Lung (tissue), 17 donors: ENCODE measurements at places on chromosomes 2 and 18.

GRCh38 chr2:186925514-186925913 is 76.5 kb upstream of the ZSWIM2 start:
- DNase-seq, result no peak
- H3K36me3 ChIP-seq, result no peaks in the 10 kb centered on the region
- H3K4me1 ChIP-seq, result no peaks in the 10 kb centered on the region
- H3K27ac ChIP-seq, result no peak overlapping the region
- no peaks in the 10 kb centered on the region for H3K27me3 ChIP-seq

DNA sequence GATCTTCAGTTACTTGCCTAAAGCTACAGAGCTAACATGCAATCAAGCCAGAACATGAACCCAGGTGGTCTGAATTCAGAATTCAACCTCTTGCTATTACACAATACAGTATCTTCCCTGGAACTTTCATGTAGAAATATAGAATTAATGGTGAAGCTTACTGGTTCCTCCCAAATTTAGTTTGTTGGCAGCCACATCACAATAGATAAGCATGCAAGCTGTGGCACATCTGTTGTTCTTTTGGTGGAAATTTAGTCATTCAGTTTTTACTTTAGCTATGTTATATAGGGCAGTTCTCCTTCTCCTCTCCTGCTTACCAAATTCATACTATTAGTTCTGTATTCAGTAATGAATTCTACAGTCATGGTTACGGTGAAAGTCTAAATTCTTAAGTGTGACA is 101.0 kb upstream of the RNF152 start:
- H3K27ac ChIP-seq, result no peak overlapping the region
- DNase-seq, result peak; percentile 56
- no peaks in the 10 kb centered on the region for H3K36me3 ChIP-seq

DNA sequence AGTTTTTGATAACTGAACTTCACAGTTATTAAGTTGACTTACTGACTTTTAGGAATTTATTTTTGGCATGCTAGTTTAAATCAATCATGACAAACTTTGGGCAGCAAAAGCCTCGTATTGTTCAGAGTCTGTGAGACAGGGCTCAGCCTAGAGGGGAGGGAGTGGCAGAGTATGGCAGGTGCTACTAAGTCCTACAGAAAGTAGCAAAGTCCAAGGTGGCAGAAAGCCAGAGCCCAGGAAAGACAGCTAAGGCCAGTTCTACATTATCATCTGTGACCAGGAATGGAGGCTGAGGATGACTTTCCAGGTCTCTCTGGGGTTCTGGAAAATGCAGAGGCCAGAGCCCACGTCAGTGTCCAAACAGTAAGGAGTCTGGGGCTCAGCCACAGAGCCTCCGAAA is 34.2 kb downstream of the CHST10 start:
- H3K27ac ChIP-seq, result no peak overlapping the region
- no peaks in the 10 kb centered on the region for H3K36me3 ChIP-seq
- peaks cover 7% of the 10 kb centered on the region for H3K4me1 ChIP-seq
- DNase-seq, result no peak
- no peaks in the 10 kb centered on the region for H3K27me3 ChIP-seq
- no peak overlapping the region for H3K4me3 ChIP-seq

DNA sequence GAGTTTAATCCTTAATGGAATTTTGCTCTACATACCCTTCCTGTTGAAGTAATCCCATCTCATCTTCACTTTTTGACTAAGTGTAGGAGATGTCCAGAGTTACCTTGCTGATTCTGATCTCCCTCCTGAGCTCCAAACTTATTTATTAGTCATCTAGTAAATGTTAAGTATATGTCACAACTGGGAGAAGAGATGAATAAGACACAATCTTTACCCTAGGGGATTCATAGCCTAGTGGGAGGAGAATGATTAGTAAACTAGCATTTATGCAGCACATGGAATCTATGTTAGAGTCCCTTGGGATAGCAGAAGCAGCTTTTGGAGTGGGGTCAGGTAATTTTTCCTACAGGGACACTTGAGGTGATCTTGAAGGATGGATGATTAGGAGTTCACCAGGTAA is 20.7 kb downstream of the ACVR2A start:
- DNase-seq, result no peak
- no peaks in the 10 kb centered on the region for H3K4me1 ChIP-seq
- H3K27me3 ChIP-seq, result no peaks in the 10 kb centered on the region
- no peak overlapping the region for H3K4me3 ChIP-seq

GRCh38 chr2:21194147-21194546 is 70.4 kb downstream of the TDRD15 start:
- no peaks in the 10 kb centered on the region for H3K4me1 ChIP-seq
- H3K4me3 ChIP-seq, result no peak overlapping the region
- H3K27ac ChIP-seq, result no peak overlapping the region
- H3K36me3 ChIP-seq, result no peaks in the 10 kb centered on the region
- H3K27me3 ChIP-seq, result no peaks in the 10 kb centered on the region
- DNase-seq, result no peak

DNA sequence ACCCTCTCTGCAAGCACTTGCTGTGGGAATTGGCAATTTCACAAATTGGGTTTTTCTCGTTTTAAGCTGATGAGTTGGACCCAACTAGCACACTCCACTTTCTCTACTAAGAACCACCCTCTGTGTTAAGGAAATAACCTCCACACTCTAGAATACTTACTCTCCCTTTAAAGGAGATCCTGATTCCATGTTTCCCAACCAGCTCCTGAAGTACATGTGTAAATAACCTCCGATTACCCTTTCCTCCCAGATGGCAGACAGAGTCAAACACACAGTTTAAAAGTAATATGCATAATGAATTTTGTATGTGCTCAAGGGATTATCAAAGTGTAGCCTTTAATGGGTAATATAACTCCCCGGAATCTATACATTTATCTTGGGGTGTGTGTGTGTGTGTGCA is 171.3 kb upstream of the OSR1 start:
- DNase-seq, result no peak
- no peak overlapping the region for H3K27ac ChIP-seq
- H3K27me3 ChIP-seq, result no peaks in the 10 kb centered on the region
- H3K4me1 ChIP-seq, result peaks cover 11% of the 10 kb centered on the region

- H3K4me1 ChIP-seq, result peaks cover 12% of the 10 kb centered on the region
- no peak for DNase-seq
- peak overlapping the region; percentile 5 for H3K4me3 ChIP-seq
- no peaks in the 10 kb centered on the region for H3K27me3 ChIP-seq
- no peak overlapping the region for H3K27ac ChIP-seq
Measured at GRCh38 chr2:70992945-70993853, 1.5 kb downstream of the TEX261 start.

DNA sequence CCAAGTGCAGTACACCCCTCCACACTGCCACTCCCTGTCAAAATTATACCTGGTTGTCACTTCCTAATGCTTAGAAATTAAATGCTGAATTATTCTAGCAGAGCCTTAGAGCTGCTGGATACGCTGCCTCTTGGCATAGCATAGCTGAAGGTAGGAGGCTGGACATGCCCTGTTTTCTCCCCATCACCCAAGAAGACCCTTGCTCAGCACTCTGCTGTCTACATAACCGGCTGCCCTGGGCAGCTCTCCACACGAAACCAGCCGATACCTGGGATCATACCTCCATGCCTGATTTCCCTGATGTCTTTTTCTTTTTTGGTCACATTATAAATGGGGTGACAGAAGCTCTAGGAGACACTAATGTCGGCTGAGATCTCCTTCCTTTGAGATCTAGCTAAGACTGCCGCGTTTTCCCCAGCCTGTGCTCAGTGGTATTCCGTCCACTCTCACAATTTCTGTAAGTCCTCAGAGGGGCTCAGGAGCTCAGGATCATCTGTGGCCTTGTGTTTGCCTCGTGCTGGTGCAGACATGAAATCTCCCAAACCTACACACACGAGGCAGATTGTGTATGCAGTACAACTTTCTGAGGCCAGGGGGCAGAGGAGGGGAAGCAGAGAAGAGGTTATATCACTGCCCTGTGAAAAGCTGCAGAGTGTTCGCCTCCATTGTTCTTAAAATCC is 13.5 kb upstream of the ZAP70 start:
- no peak overlapping the region for H3K27ac ChIP-seq
- no peaks in the 10 kb centered on the region for H3K36me3 ChIP-seq
- no peaks in the 10 kb centered on the region for H3K27me3 ChIP-seq
- DNase-seq, result peak; percentile 64
- H3K4me3 ChIP-seq, result no peak overlapping the region

DNA sequence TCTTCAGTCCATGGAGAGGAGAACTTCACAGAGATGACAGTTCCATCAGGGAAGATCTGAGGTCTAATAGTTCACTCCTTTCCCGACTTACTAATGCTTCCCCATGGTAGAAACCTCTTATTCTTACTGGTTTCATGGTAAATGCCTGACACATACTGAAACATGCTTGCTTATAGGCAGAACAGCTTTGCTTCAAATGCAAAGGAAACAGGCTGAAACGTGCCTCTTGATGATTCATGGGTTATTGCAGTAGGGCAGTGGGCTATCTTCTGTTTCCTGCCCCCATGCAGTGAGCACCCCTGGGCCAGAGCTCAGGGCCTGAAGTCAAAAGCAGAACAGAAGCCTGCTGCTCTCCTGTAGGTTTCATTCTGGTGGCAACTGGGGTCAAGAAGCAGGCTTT is 223.5 kb downstream of the RDH14 start:
- no peak overlapping the region for H3K27ac ChIP-seq
- no peak for DNase-seq
- no peaks in the 10 kb centered on the region for H3K27me3 ChIP-seq
- H3K36me3 ChIP-seq, result no peaks in the 10 kb centered on the region

- DNase-seq, result no peak
- no peaks in the 10 kb centered on the region for H3K36me3 ChIP-seq
- H3K27ac ChIP-seq, result no peak overlapping the region
- peaks cover 27% of the 10 kb centered on the region for H3K4me1 ChIP-seq
- no peak overlapping the region for H3K4me3 ChIP-seq
Measured at GRCh38 chr2:173079973-173080860, 4.6 kb downstream of the MAP3K20 start.
